Psoas muscle (tissue), 8 donors: ENCODE measurements at places on chromosomes 6 and 20.
A peak's percentile ranks its signal among the peaks of the same experiment; 100 is the strongest.

GRCh38 chr6:119637768-119638167, 288.2 kb upstream of the MAN1A1 start:
- no peak for DNase-seq
- H3K27me3 ChIP-seq: no peaks in the 10 kb centered on the region
- no peak overlapping the region for H3K27ac ChIP-seq
- H3K4me1 ChIP-seq: no peaks in the 10 kb centered on the region
- H3K4me3 ChIP-seq: no peak overlapping the region

GRCh38 chr6:142266060-142266459, 35.7 kb upstream of the ADGRG6 start:
- H3K36me3 ChIP-seq: no peaks in the 10 kb centered on the region
- no peak for DNase-seq
- H3K4me1 ChIP-seq: no peaks in the 10 kb centered on the region
- H3K27ac ChIP-seq: no peak overlapping the region
- no peaks in the 10 kb centered on the region for H3K27me3 ChIP-seq

- H3K4me1 ChIP-seq: no peaks in the 10 kb centered on the region
- peaks cover 6% of the 10 kb centered on the region for H3K27me3 ChIP-seq
Measured at GRCh38 chr6:34515473-34516387, 40.4 kb downstream of the SPDEF start.

- H3K4me1 ChIP-seq: no peaks in the 10 kb centered on the region
- no peak overlapping the region for H3K4me3 ChIP-seq
- no peaks in the 10 kb centered on the region for H3K27me3 ChIP-seq
- H3K36me3 ChIP-seq: no peaks in the 10 kb centered on the region
- H3K27ac ChIP-seq: no peak overlapping the region
Measured at GRCh38 chr6:168555618-168556273, 114.8 kb downstream of the SMOC2 start.

DNA sequence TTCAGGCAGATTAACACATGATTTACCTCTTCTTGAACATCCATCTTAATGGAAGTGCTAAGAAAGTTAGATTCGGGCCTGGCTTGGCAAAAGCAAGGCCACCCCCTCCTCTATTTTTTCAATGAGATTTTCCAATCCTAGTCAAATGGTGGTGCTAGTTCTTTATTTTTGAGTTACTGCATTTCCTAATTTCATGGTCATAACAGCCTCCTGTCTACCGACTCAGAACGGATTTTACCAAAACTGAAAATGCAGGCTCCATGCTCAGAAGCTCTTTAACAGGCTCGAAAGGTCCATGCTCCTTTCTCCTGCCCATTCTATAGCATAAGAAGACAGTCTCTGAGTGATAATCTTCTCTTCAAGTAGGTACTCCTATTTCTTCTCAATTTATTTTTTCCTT, 117.2 kb upstream of the ESR1 start:
- H3K27ac ChIP-seq: peak overlapping the region; percentile 66
- H3K4me1 ChIP-seq: peaks cover 3% of the 10 kb centered on the region
- H3K27me3 ChIP-seq: no peaks in the 10 kb centered on the region
- DNase-seq: no peak
- peak overlapping the region; percentile 63 for H3K4me3 ChIP-seq

GRCh38 chr20:10663756-10664155, 10.0 kb downstream of the JAG1 start:
- no peaks in the 10 kb centered on the region for H3K27me3 ChIP-seq
- no peak overlapping the region for H3K4me3 ChIP-seq
- H3K27ac ChIP-seq: peak overlapping the region; percentile 20
- no peak for DNase-seq
- H3K4me1 ChIP-seq: peaks cover 64% of the 10 kb centered on the region
- H3K36me3 ChIP-seq: peaks cover 54% of the 10 kb centered on the region

- H3K4me1 ChIP-seq: peaks cover 16% of the 10 kb centered on the region
- no peak overlapping the region for H3K4me3 ChIP-seq
- no peaks in the 10 kb centered on the region for H3K36me3 ChIP-seq
- no peak overlapping the region for H3K27ac ChIP-seq
Measured at GRCh38 chr6:132948889-132949288, 134.5 kb downstream of the RPS12 start.

DNA sequence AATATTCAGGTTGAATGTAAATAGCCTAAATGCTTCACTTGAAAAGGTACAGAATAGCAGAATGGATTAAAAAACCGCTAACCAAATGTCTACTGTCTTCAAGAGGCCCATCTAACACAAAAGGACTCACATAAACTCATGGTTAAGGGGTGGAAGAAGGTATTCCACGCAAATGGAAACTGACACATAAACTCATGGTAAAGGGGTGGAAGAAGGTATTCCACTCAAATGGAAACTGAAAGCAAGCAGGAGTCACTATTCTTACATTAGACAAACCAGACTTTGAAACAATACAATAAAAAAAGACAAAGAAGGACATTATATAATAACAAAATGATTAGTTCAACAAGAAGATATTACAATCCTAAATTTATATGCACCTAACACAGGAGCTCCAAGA, 38.3 kb upstream of the PKIB start:
- H3K36me3 ChIP-seq: no peaks in the 10 kb centered on the region
- no peak overlapping the region for H3K4me3 ChIP-seq
- H3K4me1 ChIP-seq: no peaks in the 10 kb centered on the region
- no peak overlapping the region for H3K27ac ChIP-seq

DNA sequence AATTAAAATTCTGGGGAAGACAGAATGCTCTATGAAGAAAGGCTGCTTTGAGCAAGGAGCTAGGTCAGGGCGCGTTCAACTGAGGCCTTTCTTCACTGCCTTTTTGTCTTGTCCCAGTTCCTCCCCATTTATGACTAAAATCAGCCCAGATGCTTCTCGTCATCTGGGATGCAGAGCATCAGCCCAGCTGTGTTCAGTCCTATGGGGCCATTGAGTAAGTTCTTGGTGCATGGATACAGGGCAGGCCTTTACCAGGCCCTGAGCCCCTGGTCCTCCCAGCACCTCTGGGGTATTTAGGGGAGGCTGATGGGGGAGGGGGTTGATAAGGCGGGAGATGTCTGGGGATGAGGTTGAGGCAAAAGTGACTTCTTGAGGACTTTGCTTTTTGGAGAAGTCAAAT, 55.7 kb downstream of the PTPN1 start:
- H3K27me3 ChIP-seq: no peaks in the 10 kb centered on the region
- no peak overlapping the region for H3K4me3 ChIP-seq
- no peak overlapping the region for H3K27ac ChIP-seq
- H3K36me3 ChIP-seq: peaks cover 19% of the 10 kb centered on the region

GRCh38 chr6:113576310-113576709, 280.8 kb upstream of the MARCKS start:
- H3K27me3 ChIP-seq: no peaks in the 10 kb centered on the region
- H3K36me3 ChIP-seq: no peaks in the 10 kb centered on the region
- H3K4me3 ChIP-seq: no peak overlapping the region

DNA sequence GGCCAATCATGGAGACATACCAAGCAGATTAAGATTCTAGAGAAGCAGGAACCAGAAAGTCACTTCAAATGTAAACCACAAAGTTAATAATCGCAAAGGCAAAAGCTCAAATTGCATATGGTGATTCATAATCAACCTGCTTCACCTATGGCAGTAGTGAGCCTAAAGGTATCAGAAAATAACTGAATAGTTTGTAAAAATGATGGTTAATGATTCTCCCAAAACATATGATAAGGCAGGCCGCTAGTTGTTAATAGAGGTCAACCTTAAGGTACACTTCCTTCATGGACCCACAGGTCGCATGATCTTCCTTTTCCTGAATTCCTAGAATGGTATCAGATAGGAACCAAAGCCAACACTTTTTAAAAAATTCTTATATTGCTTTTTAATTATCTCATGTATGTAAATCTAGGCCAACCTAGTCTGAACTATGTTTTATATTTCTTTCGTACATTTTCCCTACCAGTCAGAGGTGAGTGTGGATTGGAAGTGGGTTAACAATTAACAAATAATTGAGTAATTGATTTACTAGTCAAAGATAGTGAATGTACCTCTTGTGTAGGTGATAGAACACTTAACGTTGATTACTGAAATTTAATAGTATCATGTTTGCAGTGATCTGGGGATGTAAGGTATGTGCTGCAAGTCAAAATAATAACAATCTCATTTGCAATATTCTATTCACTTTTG, 16.4 kb downstream of the TAAR2 start:
- no peaks in the 10 kb centered on the region for H3K36me3 ChIP-seq
- no peaks in the 10 kb centered on the region for H3K4me1 ChIP-seq
- DNase-seq: no peak
- no peaks in the 10 kb centered on the region for H3K27me3 ChIP-seq
- H3K27ac ChIP-seq: no peak overlapping the region

DNA sequence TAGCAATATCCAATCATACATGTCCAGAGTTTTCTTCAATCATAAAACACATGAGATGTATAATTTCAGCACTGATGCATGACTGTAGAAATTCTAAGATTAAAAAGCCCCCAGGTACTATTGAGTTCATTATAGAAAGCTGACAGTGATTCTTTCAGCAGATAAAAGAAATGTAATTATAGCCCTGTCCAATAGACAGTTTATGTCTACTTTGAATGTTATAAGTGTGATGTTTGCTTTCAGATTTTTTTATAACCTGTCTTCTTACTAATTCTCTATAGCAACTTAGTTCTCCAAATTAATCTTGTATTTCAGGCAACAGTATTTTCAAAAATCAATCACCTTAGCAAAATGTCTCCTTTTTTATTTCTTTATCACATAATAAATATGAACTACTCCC, 13.5 kb upstream of the FKBP1C start:
- no peak for DNase-seq
- H3K36me3 ChIP-seq: no peaks in the 10 kb centered on the region
- H3K4me3 ChIP-seq: no peak overlapping the region
- H3K27ac ChIP-seq: no peak overlapping the region

DNA sequence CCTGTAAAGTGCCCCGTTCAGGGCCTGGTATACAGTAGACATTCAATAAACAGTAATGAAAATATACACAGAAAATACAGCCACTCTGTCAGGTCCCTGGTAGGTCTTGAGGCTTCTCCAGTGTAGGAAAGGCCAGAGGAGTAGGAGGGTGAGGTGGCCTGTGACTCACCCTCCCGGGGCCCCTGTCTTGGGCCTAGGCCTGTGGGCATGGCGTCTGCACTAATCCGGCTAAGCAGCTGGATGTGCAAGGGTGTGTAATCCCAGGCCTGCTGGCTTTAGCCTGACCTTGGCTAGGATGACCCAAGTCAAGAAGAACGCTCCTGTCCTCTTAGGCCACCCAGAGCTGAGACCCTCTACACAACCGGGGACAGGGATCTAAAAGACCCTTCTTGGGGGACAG, 84.9 kb downstream of the KCNB1 start:
- H3K27ac ChIP-seq: peak overlapping the region; percentile 23
- no peaks in the 10 kb centered on the region for H3K36me3 ChIP-seq
- H3K4me3 ChIP-seq: no peak overlapping the region
- peaks cover 12% of the 10 kb centered on the region for H3K4me1 ChIP-seq

GRCh38 chr6:141321493-141322347, 811.0 kb upstream of the GJE1 start:
- H3K36me3 ChIP-seq: no peaks in the 10 kb centered on the region
- no peaks in the 10 kb centered on the region for H3K27me3 ChIP-seq
- H3K4me3 ChIP-seq: no peak overlapping the region
- no peak for DNase-seq
- H3K27ac ChIP-seq: no peak overlapping the region

DNA sequence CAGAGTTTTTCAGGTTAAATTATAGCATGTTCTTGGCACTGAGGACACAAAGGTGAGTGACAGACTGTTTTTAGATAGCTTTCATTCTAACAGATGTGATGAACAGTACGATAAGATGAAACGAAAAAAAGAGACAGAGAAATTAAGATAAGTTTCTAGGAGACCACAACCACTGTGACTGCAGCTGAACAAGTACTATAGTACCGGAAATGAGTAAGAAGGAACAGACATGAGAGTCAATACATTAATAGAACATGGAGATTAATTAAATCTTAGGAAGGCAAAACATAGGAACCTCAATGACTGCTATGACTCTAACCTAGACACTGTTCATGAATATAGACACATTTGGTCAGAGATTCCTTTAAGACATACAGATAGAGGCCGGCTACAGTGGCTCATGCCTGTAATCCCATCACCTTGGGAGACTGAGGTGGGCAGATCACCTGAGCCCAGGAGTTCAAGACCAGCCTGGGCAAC, 40.2 kb downstream of the HBS1L start:
- H3K27me3 ChIP-seq: no peaks in the 10 kb centered on the region
- no peak overlapping the region for H3K4me3 ChIP-seq
- H3K27ac ChIP-seq: no peak overlapping the region
- H3K36me3 ChIP-seq: no peaks in the 10 kb centered on the region
